ENCODE measurements at places on chromosomes 16 and 17.

DNA sequence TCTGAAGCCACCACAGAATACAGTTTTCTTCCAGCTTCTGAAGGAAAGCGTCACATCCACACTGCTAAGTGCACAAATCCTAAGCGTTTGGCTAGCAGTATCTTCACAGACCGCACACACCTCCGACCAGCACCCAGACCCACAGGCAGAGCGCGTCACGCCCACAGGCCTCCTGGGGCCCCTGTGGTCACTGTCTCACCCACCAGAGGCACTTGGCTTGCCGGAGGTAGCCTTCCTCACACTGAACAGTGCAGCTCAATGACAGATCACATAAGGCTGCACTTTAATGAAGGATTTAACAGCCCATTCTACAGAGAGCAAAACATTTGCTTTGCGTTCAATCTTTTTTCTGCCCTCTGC is 21.2 kb downstream of the SPHK1 start:
- DNase-seq, result no peak

GRCh38 chr16:48525201-48526057 is 84.6 kb downstream of the N4BP1 start:
- no peak for DNase-seq

- DNase-seq, result no peak
These were observed 7.3 kb downstream of the ARSG start for GRCh38 chr17:68298601-68299000.

DNA sequence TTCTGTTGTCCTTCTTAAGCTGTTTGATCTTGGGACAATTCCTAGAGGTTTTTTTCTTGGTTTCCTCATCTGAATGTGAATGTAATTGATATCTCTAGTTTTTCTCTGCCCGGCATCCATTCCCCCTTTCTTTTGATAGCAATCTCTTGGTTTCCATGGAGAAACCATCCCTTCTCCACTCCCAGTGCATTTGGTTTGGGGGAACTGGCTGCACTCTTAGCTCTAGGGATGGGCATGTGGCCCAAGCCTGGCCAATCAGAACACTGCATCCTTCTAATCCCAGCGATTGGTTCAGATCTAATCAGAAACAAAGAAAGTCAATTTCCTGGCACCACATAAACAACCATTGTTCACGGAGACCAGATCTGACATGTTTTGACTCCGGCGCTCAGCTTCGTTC is 45.1 kb downstream of the IRX3 start:
- DNase-seq, result no peak

GRCh38 chr16:79296491-79296890 is 304.0 kb downstream of the MAF start:
- DNase-seq, result no peak

DNA sequence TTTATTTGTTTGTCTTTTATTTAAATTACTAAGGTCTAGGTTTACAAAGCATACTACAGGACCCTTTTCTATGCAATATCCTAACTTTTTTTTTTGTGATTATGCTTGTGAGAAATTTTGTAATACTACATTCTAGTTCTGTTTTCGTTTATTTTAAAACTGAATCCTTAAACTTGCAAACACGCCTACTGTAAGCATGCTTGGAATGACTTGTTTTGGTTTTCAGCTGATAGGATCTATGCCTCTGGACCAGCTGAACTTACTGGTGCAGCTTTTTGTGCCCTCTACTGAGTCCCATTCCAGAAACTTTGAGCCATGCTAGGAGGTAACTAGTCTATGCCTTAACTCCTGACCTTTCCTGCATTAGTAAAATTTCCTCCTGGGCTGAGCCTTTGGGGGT is 6.0 kb downstream of the PDP2 start:
- no peak for DNase-seq
